ENCODE measurements at places on chromosomes 16 and 17.

DNA sequence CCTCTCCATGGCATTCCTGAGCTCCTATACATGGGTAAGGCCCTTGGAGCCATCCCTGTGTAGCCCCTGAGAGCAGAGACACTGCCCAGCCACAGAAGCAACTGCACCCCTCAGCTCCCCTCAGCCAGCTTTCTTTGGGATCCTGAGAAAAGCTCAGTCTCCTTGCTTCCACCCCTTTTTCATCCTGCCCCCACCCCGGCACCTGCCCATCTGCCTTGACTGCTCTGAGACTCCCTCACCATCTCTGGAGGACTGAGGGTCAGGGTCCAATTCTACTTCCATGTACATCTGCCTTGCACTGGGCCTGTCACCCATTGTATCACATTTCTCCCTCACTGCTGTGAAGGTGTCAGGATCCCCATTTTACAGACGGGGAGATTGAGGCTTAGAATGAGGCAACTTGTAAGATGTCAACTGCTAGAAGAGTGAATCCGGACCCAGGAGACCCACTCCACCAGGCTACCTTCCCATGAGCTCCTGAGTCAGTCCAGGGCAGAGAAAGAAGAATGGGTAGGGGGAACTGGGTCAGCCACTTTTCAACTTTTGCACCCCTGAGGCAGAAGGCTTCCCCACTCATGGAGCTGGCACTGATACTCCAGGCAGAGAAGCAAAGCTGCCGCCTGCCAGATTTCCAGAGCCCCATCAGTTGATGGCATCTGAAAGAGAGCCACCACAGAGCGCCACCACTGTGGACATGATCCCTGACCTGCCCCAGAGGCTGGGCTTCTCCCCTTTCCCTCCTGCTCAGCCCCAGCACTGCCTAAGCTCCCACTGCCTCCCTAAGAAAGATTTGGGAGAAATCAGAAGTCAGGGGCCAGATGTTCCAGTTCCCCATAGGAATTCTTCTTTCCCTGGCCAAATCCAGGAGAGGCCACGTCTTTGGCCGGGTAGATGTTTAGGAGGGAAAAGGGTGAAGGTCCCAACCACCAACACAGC lies 135.4 kb downstream of the TMEM132E start:
- no peak for DNase-seq

DNA sequence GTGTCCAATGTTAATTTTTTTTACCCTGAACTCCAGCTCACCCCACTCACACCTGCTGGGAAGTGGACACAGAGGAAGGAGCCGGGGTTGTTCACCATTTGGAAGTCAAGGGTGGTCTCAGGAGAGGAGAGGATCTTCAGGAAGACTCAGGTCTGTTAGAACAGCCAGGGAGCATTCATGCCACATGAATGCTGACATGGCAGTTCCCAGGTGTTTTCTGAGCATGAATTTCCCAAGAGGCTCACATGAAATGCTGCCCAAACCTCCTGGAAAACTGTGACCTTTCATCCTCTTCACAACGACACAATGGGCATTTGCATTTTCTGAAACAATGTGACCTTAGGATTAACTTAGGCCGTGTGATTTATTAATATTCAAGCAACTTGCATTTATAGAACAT lies 2409.2 kb downstream of the TP53TG3F start:
- no peak for DNase-seq

DNA sequence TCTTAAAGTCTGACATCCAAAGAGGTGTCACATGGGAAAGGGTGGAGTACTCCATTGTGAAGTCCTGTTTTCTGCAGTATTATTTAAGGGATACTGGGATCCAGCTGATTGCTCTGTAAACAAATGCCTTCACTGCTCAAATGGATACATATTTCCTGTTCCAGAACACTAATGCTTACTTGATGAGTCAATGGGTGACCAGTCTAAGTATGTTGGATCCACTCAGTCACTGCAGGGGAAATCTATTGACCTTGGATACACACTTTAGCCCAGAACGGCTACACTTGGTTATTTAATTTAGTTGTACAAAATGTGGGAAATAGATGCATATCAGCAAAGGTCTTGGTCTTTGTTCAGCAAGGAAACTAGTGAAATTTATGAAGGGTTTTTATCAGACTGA lies 261.4 kb downstream of the MAP2K4 start:
- DNase-seq, result no peak

DNA sequence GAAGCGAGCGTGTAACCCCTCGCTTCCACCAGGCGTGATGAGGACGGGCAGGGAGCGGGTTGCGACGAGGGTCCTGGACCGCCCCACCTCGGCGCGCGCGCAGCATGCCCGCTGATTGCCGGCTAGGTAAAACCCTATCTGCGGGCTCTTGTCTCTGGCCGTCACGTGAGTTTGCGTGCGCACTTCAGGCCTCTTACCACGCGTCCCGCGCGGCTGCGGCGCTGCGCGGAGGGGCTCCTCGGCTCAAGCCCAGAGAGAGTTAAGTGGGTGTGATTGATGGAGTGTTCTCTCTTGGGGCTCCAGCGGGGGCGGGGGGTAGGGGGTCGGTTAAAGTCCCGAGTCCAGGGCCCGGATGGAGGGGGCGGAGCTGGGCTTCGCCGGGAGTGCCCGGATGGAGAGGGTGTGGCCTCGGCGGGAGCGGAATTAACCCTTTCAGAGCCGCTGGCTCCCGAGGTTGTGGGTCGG lies 7.9 kb downstream of the KDM6B start:
- peak; percentile 83 for DNase-seq

DNA sequence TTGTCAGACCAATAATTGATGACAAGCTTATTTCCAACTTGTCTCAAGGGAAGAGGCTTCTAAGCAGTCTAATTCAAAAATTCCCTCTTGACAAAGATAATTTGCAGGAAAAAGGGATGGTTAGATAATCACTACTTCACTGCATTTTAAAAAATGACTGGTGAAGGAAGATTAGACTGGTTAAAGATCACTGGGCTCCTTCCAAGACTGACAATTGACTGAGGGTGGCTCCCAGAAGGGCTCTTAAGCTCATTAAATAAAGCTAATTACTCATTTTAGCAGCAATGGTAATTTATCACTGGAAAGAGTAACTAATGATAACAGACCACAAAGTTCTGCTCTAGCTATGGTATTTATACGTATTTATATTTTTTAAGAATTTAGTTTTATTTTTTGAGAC lies 4.4 kb upstream of the HEATR3 start:
- no peak for DNase-seq

- peak; percentile 33 for DNase-seq
Observed at GRCh38 chr16:80974649-80975376, 31.9 kb downstream of the CMC2 start.

GRCh38 chr17:49343273-49343672 lies 18.8 kb downstream of the ZNF652 start:
- DNase-seq, result peak; percentile 58

DNA sequence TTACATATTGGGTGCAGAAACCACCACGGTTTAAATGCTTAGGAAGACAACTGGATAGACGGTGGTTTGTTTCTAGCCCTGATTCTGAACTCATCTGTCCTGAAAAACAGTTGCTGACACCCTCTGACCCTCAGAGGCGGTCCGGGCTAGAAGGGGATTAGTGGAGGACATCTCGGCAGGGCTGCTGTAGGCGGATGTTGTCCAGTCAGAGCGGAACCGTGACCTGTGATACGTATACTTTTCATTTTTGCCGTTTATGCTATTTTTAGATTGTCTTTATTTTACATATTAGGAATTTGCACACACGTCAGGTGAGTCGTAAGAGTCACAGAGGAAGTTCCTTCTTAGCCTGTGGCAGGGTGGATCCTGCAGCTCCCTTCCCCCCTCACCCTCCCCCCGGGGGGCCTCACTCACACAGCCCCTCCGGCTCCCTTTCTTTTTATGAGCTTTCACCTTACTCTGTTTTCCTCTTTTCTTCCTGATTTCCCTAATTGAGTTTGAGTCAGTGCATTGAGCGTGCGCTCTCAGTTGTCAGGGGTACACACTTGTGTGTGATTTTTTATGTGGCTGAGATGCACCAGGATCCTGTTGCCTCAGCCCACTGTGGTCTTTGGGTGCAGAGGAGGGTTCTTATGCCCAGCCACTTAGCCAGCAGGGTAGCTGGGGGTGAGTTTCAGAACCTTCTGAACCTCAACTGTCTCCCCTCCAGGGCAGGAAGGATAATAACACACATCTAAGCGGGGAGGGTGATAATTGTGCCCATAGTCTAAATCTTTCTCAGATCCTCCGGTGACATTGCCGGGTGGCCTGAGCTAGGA lies 211.1 kb upstream of the CHMP6 start:
- DNase-seq, result peak; percentile 30

- peak; percentile 87 for DNase-seq
Observed at GRCh38 chr16:1474796-1475551, at the start of gene CLCN7. TSS of gene CLCN7 (minus strand) at chr16:1475028. CDS start at chr16:1474974, 54 bp downstream.

GRCh38 chr17:39634384-39634871 lies 2.5 kb upstream of the STARD3 start:
- DNase-seq, result peak; percentile 67

- no peak for DNase-seq
Observed at GRCh38 chr17:16358394-16358793, 5.1 kb upstream of the CENPV start.

DNA sequence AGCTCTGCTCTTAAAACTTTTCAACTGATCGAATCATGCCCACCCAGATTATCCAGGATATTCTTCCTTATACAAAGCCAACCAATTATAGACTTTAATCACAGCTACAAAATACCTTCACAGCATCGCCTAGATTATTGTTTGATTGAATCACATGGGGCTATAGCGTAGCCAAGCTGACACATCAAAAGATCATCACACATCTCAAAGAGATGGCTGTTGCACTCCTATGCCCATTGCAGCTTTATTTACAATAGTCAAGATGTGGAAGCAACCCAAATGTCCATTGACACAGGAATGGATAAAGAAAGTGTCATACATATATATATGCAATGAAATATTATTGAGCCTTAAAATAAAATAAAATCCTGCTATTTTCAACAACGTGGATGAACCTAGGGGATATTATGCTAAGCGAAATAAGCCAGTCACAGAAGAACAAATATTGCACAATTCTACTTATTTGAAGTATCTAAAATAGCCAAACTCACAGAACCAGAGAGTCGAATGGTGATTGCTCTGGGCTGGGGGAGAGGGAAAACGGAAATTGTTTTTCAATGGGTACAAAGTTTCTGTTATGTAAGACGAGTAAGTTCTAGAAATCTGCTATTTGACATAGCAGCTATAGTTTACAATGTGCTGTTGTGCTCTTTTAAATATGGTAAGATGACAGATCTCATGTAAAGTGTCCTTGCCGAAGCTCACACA lies 60.9 kb upstream of the ERCC4 start:
- no peak for DNase-seq

- DNase-seq, result peak; percentile 60
Observed at GRCh38 chr16:48681520-48681919, 71.5 kb upstream of the N4BP1 start.

- DNase-seq, result no peak
Observed at GRCh38 chr17:2190014-2190413, 113.6 kb downstream of the SMG6 start.

DNA sequence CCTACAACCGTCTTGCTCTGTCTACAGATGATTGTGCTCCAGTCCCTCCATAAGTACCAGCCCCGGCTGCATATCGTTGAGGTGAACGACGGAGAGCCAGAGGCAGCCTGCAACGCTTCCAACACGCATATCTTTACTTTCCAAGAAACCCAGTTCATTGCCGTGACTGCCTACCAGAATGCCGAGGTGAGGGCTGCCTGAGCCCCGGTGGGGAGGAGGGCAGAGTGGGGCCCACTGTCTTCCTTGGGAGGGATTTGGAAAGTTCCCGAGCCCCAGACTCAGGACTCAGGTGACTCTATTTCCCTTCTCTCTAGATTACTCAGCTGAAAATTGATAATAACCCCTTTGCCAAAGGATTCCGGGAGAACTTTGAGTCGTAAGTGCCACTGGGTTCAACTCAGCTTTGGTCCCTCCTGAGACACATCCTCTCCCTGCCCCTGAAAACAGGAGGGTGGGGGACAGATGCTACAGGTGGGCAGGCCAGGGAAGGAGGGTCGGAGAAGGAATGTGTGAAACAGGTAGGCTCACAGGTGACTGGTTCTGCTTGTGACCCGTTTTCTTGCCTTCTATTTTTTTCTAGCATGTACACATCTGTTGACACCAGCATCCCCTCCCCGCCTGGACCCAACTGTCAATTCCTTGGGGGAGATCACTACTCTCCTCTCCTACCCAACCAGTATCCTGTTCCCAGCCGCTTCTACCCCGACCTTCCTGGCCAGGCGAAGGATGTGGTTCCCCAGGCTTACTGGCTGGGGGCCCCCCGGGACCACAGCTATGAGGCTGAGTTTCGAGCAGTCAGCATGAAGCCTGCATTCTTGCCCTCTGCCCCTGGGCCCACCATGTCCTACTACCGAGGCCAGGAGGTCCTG lies 11.4 kb downstream of the TBX21 start:
- no peak for DNase-seq

- DNase-seq, result no peak
Observed at GRCh38 chr17:58369214-58370031, 17.4 kb upstream of the SUPT4H1 start.

DNA sequence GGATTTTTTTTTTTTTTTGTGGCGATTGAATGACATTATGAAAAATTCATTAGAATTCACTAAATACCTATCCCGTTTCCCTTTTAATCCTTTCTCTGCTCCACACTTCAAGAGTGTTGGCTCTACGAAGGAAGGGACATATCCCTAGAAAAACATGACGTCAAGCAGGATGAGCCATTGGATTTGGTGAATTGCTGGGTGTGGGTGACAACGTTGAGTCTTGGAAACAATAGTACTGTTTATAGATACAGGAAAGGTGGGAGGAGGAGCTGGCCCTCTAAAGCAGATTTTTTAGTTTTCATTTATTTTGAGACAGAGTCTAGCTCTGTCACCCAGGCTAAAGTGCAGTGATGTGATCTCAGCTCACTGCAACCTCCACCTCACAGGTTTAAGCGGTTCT lies 167.6 kb upstream of the FAM20A start:
- no peak for DNase-seq

DNA sequence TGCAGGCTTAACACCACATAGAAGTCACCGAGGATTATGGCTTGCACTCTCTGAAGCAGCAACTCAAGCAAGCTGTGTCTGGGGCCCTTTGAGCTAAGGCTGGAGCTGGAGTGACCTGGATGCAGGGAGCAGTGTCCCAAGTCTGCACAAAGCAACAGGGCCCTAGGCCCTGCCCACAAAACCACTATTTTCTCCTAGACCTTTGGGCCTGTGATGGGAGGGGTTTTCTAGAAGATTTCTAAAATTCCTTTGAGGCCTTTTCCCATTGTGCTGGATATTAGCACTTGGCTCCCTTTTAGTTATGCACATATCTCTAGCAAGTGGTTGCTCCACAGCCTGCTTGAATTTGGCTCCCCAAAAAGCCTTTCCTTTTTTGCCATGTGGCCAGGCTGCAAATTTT lies 44.5 kb downstream of the KCNJ16 start:
- DNase-seq, result no peak

DNA sequence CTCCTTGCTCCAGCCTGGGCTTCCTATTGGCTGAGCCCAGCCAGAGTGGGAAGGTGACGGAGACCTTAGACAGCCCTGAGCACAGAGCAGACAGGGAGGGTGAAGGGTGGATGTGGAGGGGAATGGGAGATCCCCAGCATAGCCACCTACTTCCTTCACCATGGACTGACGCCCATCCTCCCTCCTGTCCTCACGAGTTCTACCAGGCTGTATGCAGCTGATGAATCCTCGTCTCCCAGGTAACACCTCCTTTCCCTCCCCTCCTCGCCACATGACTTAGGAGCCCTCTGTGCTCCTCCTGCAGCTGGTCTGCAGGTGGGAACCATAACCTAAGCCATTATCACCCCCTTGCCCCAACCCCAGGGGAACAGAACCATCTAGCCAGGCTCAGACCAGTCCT lies 9.0 kb upstream of the CRHR1 start:
- DNase-seq, result no peak

All from NAMALWA (cell line).